ENCODE measurements at places on chromosomes 4 and X. TPM values are rescaled to one million over a fixed set of nuclear protein-coding genes. Genes with fewer than 3 reads are reported as not detected.

Gene GBA3
- not detected for total RNA-seq

DNA sequence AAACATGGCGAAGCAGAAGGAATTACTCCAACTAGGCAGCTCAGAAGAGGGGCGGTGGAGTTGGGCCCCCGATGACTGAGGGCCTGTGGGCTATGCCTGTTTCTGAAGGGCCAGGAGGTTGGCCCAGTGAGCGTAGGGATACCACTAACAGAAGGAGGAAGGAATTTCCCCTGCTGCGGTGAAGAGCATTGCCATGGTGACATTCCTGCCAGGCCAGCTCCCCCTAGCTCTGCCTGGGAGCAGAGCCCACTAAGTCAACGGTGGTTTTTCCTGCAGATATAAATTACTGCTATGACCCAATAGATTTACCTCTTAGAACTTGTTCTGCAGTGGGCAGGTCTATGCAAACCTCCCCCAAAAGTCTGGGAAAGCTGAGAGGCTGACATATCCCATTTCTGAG, 28.9 kb upstream of the HMX1 start:
- H3K4me1 ChIP-seq: peaks cover 5% of the 10 kb centered on the region
- no peak for DNase-seq
- H3K4me3 ChIP-seq: no peak overlapping the region
- H3K27ac ChIP-seq: no peak overlapping the region

DNA sequence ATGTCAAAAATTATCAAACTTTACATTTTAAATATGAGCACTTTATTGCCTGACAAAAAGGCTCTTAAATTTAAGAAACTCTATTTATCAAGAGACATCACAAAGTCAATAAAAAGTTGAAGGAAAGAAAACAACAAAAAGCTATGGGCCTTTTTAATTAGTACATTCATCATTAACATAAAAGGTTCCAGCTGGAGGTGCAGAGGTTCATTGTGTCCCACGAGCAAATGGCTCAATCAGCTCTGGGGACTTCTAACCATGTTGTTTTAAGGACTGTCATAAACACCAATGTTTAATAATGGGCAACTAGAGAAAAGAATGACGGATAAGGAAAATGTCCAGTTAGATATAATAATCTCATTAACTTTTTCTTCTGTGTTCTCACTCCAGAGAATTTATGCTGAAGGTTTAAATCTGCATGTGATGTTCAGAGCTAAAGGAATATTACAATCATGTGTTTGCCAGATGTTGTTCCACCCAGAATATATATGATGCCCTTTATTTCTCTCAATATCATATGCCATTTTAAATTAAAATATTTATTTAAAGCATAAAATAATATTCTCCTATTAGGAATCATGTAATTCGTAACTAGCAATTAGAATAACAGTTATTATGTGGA, 840.3 kb upstream of the ADGRL3 start:
- H3K27me3 ChIP-seq: no peaks in the 10 kb centered on the region
- H3K4me3 ChIP-seq: no peak overlapping the region
- H3K4me1 ChIP-seq: no peaks in the 10 kb centered on the region

Gene C4orf51
- total RNA-seq: 6.0 TPM

DNA sequence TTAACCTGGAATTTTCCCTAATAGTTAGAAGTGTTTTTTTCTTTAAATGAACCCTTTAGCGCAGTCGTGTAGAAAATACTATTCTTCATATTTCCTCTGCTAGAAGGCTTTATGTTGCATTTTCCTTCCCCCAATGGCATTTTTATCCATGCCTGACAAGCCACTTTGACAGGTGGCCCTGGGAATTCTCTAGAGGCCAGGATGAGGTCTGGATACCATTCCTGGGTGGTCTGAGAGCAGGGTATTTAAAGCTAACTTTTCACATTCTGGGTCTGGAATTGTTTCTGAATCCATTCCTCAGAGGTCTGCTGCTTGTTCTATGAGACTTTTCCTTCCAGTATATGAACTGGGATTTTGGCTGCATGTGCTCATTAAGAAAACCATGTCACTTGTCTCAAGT, 31.2 kb upstream of the PDGFRA start:
- no peak overlapping the region for H3K27ac ChIP-seq
- no peak for DNase-seq
- H3K4me1 ChIP-seq: no peaks in the 10 kb centered on the region
- H3K27me3 ChIP-seq: no peaks in the 10 kb centered on the region
- no peaks in the 10 kb centered on the region for H3K36me3 ChIP-seq

- H3K4me1 ChIP-seq: no peaks in the 10 kb centered on the region
- H3K27ac ChIP-seq: no peak overlapping the region
- H3K27me3 ChIP-seq: no peaks in the 10 kb centered on the region
- no peaks in the 10 kb centered on the region for H3K36me3 ChIP-seq
- DNase-seq: no peak
- H3K4me3 ChIP-seq: no peak overlapping the region
These were observed 300.1 kb upstream of the TRAM1L1 start for GRCh38 chr4:117385526-117385925.

DNA sequence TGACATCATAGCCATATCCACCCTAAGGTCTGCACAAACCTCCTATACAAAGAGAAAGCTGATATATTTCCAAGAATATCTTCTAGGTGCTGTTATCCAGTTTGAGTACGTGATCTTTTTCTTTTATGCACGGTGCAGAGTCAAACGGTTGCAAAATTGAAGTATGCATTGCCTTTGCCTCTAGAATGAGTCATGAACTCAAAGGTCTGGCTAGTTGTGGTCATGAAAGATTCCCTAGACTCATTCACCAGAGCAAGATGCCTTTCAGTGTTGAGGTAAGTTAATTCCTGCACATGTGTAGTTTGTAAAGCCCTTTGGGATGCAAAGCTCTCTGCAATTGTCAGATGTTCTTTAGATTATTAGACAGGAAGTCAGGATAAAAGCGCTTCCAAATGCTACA, 704.4 kb downstream of the PCDH19 start:
- no peak overlapping the region for H3K4me3 ChIP-seq
- no peaks in the 10 kb centered on the region for H3K36me3 ChIP-seq
- no peak for DNase-seq
- H3K4me1 ChIP-seq: no peaks in the 10 kb centered on the region
- no peak overlapping the region for H3K27ac ChIP-seq

Gene SPANXC
- not detected for total RNA-seq

DNA sequence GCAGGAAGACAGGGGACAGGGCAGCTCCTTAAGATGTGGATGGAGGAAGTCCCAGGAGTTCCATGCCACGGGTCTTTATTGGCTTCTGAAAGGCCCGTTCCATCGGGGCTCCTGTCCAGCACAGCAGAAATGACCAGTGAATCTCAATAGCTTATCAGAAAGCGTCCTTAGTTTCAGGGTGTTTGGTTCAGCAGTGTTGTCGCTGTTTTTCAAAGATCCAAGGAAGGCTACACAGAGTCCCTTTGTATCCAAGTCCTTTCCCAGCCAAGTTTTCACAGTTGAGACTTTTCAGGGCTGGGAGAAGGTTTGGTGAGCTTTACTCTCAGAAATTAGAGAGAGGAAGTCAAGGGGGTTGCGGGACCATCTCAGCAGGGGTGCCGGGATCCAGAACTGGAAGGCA, 5.0 kb upstream of the ZCCHC4 start:
- H3K4me1 ChIP-seq: no peaks in the 10 kb centered on the region
- no peaks in the 10 kb centered on the region for H3K36me3 ChIP-seq
- H3K27me3 ChIP-seq: no peaks in the 10 kb centered on the region
- DNase-seq: no peak
- H3K27ac ChIP-seq: no peak overlapping the region
- H3K4me3 ChIP-seq: no peak overlapping the region

Gene XKRX
- 0.44 TPM for total RNA-seq

- H3K4me3 ChIP-seq: peak overlapping the region; percentile 90
- H3K4me1 ChIP-seq: no peaks in the 10 kb centered on the region
- H3K27me3 ChIP-seq: no peaks in the 10 kb centered on the region
- DNase-seq: no peak
These were observed 1.6 kb upstream of the SUV39H1 start for GRCh38 chrX:48694776-48695533.

DNA sequence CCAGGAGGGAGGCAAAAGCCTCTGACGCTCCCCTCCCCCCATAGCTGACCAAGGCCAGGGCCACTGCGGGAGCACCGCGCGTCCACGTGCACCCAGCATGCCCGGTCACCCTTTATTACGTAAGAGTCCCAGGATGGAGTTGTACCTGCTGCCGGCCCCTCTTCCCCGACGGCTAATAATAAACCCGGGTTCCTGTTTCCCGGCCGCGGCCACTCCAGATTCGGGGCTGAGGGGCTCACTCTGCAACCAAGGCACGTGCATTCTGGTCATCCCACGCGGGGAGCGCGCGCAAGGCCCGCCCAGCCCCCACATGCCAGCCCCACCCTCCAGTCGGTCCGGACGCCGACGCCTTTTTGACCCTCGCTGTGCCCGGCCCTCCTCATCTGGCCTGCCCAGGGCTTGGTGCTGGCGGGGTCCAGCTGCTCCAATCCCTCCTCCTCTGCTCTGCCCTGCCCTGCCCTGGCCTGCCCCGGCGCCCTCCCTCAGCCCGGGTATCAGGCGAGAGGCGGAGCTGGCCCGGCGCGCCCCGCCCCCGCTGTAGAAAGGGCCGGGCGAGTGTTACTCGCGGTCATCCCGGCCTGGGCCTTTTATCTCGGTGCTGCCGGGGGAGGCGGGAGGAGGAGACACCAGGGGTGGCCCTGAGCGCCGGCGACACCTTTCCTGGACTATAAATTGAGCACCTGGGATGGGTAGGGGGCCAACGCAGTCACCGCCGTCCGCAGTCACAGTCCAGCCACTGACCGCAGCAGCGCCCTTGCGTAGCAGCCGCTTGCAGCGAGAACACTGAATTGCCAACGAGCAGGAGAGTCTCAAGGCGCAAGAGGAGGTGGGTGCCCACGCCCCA, 2.6 kb downstream of the MID1IP1 start:
- H3K27me3 ChIP-seq: no peaks in the 10 kb centered on the region
- peak; percentile 96 for DNase-seq
- peak overlapping the region; percentile 92 for H3K4me3 ChIP-seq
- H3K4me1 ChIP-seq: peaks cover 4% of the 10 kb centered on the region
- peak overlapping the region; percentile 94 for H3K27ac ChIP-seq

Gene TLR3
- total RNA-seq: 0.92 TPM

Gene EGFL6
- 0.75 TPM for total RNA-seq

Gene MAGEB2
- total RNA-seq: 0.13 TPM

Gene RADX
- total RNA-seq: 1.6 TPM

DNA sequence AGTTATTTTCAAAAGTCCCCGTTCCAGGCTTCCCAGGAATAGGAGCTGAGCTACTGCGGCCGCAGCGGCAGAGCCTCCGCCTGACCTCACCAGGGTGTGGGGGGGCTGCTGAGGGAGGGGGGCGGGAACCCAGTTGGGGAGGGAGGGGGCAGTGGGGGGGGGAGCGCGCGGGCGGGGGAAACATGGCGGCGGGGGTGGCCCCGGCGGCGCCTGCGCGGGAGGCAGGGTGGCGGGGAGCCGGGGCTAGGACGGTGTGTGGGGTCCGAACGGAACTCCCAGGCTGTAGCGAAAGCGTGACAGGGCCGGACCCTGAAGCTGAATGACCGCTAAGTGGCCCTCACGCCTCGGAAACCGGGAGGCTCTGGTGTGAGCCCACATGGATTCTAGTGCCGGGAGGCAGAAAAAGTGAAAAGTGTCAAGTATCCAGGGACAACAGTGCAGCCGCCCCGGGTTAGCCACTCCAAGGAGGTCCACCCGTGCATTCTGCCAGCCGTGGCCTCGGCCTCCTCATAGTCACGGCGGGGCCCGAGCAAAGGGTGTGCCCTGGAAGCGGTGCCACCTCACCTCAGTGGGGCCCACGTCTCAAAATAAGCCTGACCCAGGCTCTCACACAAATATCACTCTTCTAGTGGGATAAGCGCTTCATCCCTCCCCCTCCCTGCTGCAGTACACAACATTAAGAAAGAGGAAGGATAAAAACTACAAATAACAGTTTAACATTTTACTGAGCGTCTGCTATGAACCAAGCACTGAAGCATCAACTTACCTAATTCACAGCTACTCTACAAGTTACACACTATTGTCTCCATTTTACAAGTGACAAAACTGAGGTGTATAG, at the start of gene KLHL13:
KLHL13 (minus strand) TSS at position 98 of the 838 bp plus-strand sequence. CDS start 88,337 bp downstream, outside the sequence.
- no peaks in the 10 kb centered on the region for H3K27me3 ChIP-seq
- H3K27ac ChIP-seq: no peak within 1 kb of the TSS
- H3K4me3 ChIP-seq: peak within 1 kb of the TSS; percentile 75
- H3K36me3 ChIP-seq: no peaks in the 10 kb centered on the region
- DNase-seq: peak; percentile 50

DNA sequence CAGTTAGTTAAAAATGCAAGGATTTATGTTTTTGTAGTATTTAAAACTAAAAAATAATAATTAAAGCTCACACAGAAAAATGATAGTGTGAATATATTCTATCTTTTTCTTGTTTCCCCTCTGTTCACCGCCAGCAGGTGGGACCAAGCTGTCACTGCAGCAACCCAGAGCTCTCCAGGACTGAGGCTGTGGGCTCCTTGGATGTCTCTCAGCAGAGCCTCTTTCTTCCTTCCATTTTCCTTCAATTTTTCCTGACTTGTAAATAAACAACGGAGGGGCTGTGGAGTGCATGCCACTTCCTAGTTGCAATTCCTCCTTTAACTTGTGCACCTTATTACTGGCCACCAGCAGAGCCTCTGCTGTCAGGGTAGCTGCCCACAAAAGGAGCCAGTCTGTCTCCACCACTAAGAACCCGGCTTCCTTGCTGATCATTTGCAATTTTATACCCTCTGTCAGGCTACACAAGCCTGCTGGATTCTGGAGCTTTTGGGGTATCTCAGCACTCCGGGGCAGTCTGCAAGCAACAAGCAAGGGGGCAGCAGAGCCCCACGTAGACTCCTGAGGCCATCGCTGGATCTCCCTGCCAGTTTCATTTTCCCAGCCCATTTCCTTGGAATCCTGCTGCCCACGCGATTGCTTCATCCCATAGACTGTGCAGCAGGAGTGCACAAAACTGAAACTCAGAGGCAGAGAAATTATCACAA, 1467.4 kb downstream of the C4orf33 start:
- H3K4me1 ChIP-seq: no peaks in the 10 kb centered on the region
- no peak overlapping the region for H3K4me3 ChIP-seq
- peaks cover 10% of the 10 kb centered on the region for H3K36me3 ChIP-seq
- H3K27me3 ChIP-seq: no peaks in the 10 kb centered on the region

Gene CFP
- total RNA-seq: 2.8 TPM

DNA sequence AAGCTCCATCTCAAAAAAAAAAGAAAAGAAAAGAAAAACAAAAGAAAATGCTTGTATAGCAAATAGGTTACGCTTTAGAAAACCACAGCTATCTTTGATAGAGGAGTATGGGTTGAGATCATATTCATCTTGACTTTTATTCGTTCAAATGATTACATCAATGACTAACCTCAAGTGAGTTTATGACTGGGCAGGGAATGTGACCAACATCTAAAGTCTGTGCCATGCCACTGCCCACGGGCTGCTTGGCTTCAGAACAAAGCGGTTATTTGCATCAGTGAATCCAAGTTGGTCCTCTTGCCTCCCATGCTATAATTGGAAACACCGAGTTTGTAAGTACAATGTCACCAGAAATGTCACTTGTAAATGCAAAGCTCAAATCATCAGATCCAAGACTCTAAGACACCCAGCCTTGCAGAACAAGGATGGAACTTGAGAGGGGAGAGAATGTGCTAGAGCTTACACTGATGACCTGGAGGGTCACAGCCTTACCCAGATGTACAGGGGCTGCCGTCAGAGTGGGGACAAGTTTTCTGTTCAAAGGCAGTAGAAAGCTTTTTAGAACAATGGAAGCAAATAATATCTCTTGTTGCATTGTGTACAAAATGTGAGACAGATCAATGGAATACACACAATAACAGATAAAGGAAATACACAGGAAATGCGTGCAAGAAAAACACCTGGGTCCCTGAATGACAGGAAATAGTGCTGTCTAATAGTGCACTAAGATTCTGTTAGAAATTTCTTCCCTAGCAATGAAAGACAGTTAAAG, 8.4 kb upstream of the OPN1LW start:
- no peak for DNase-seq
- no peaks in the 10 kb centered on the region for H3K27me3 ChIP-seq
- no peak overlapping the region for H3K4me3 ChIP-seq
- H3K27ac ChIP-seq: no peak overlapping the region

GRCh38 chr4:115873048-115873447, 759.6 kb upstream of the NDST4 start:
- no peaks in the 10 kb centered on the region for H3K36me3 ChIP-seq
- H3K4me1 ChIP-seq: no peaks in the 10 kb centered on the region
- H3K27me3 ChIP-seq: no peaks in the 10 kb centered on the region
